ENCODE measurements at places on chromosomes 7 and 10. TPM values are rescaled to one million over a fixed set of nuclear protein-coding genes. Genes with fewer than 3 reads are reported as not detected.

DNA sequence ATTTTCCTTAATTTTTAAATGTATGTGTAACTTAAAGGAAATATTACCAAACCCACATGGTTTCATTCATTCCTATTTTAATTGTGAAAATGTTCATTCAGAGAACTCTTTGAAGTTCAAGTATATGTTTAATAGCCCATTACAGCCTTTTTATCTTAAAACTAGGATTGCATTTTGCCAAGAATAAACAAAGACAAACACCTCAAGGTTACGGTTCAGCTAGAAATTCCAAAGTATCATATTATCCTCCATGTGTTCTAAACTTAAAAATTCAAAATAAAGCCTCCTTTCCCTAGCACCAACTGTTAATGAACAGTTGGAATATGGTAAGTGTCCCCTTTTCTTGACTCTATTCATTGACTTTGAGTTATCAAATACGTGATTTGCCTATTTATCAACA, 215.6 kb upstream of the SEMA3E start:
- H3K4me3 ChIP-seq, result no peak overlapping the region
- H3K36me3 ChIP-seq, result no peaks in the 10 kb centered on the region
- no peaks in the 10 kb centered on the region for H3K4me1 ChIP-seq
- no peaks in the 10 kb centered on the region for H3K27me3 ChIP-seq
- DNase-seq, result no peak

DNA sequence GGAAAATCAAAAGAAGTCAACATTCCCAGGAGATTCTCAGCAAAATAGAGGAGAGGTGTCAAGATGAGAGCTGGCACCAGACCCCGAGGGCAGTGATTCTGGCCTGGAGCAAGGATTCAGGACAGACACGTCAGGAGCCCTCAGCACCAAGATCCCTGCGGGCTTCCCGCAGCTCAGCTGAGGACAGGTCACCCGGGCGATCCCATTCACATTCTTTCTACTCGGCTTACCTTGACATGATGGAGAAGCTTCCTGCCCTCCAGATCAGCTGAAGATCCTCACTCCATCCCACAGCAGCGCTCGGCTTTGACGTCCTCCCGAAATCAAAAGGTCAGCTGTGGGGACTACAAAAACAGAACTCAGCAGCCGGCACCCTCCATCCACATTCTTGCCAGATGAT, 139.1 kb downstream of the DLG5 start:
- H3K4me1 ChIP-seq, result no peaks in the 10 kb centered on the region
- no peak for DNase-seq
- no peak overlapping the region for H3K4me3 ChIP-seq
- no peaks in the 10 kb centered on the region for H3K27me3 ChIP-seq
- no peak overlapping the region for H3K27ac ChIP-seq

ARHGAP19 gene
- 15.4 TPM for total RNA-seq

GRCh38 chr7:34672430-34672829, 14.4 kb downstream of the NPSR1 start:
- no peaks in the 10 kb centered on the region for H3K4me1 ChIP-seq
- H3K27ac ChIP-seq, result no peak overlapping the region
- H3K36me3 ChIP-seq, result no peaks in the 10 kb centered on the region

DNA sequence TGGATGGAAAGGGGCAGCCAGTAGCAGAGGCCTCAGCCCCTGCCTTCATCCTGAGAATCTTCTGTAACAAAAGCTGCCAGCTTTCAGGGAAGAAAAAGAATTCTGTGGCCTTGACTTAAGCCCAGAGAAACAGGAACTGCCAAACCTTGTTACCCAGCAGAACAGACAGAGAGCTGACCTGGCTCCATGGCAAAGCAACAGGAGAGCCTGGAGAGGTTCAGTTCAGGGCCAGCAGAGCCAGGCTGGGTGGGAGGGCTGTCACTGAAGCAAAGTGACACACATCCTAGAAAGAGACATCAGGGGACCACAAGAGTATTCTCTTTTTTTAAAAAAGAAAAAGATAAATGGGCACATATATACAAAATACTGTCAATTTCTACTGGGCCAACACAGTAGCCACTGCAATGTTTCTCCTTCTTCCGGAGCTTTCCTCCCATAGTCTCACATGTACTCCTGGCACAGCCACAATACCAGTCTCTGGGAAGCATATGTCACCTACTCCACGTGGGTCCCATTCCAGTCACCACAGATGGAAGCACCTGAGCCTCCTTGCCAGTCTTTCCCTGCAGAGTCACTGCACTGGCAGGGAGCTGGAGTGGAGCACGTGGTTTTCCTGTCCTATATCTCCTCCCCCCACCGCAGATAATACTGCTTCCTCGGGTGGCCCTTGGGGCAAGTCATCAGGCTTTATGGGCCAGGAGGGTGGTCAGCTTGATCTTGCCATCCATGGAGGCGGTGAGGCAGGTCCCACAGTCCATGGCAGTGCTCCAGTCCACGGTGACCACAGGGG, 15.2 kb upstream of the CYREN start:
- H3K27me3 ChIP-seq, result no peaks in the 10 kb centered on the region
- H3K4me1 ChIP-seq, result no peaks in the 10 kb centered on the region
- DNase-seq, result no peak
- peaks cover 85% of the 10 kb centered on the region for H3K36me3 ChIP-seq

DNA sequence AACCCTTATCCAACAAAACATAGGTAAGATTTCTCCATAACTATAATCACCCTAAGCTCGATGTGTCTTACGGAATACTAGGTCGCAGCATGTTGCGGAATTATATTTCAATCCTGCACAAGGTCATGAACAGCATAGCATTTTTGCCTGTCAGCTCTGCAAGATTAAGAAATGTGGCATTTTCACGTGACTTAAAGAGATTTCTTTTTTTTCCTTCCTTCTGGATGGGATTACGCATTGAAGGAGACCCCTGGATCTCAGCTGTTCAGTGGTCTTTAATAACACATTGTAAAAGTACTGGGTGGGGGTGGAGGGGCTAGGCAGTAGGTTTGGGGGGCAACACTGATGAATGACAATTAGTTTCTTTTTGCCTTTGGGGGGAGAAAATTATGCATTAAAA, 106.7 kb downstream of the CUBN start:
- no peaks in the 10 kb centered on the region for H3K36me3 ChIP-seq
- no peak for DNase-seq
- H3K27me3 ChIP-seq, result no peaks in the 10 kb centered on the region
- no peak overlapping the region for H3K4me3 ChIP-seq

GRCh38 chr10:118966076-118966849, 63.3 kb upstream of the NANOS1 start:
- no peak for DNase-seq
- no peak overlapping the region for H3K27ac ChIP-seq
- no peaks in the 10 kb centered on the region for H3K36me3 ChIP-seq

DNA sequence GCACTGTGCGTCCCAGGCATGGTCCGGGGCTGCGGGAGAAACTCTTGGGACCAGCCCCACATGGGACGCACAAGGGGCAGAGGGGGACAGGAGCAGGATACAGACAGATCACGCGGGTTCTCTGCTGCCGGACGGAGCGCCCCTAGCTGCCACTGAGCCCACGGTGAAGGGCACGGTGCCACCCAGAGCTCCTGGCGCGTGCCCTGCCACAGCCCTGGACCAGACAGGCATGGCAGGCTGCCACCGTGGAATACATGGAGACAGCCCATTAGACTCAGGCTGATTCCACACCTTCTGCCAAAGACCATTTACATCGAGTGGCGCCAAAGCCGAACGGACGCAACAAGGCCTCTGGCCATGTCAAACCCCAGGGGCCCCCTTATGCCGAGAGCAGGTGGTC, 90.4 kb downstream of the MAD1L1 start:
- H3K4me3 ChIP-seq, result no peak overlapping the region
- no peak overlapping the region for H3K27ac ChIP-seq
- no peaks in the 10 kb centered on the region for H3K27me3 ChIP-seq
- no peak for DNase-seq
- peaks cover 31% of the 10 kb centered on the region for H3K36me3 ChIP-seq

DNA sequence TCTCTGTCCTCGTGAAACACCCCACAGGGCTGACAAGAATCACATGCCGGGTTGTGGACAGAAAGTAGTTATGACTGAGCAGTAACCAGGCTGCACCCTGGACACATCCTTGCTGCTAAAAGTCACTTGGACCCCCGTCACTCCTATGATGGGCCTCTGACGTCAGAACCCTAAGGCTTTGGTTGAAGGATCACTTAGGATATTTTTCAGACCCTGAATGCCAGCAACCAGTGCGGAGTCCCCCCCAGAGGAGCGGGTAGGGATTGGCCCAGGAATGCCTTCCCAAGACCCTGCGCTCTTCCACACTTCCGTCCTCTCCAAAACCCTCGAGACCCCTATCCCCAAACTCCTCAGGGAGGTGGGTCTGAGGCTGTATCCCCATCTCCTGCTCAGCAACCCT, 52.1 kb downstream of the CFAP46 start:
- no peak overlapping the region for H3K4me3 ChIP-seq
- no peaks in the 10 kb centered on the region for H3K36me3 ChIP-seq
- H3K27me3 ChIP-seq, result peaks cover 38% of the 10 kb centered on the region
- no peak overlapping the region for H3K27ac ChIP-seq
- H3K4me1 ChIP-seq, result no peaks in the 10 kb centered on the region
- no peak for DNase-seq

DNA sequence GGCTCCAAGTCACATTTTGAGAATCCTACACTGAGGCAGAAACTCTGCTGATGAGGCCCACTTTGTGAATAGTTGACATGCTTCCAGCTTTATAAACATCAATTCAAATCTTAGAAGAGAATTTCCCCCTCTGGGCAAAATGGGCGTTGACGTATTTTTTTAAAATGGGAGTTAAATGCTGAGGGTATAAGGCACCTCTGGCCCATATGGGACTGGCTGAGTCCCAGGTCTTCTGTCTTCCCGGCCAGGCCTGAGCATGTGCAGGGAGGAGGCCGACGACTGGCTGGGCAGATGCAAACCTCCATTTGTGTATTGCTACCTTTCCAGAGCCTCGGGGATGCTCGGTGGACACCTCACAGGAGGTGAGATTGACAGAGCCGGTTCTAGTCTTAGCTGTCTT, 37.7 kb downstream of the BUB3 start:
- H3K4me1 ChIP-seq, result no peaks in the 10 kb centered on the region
- H3K36me3 ChIP-seq, result no peaks in the 10 kb centered on the region
- no peaks in the 10 kb centered on the region for H3K27me3 ChIP-seq
- no peak for DNase-seq

DNA sequence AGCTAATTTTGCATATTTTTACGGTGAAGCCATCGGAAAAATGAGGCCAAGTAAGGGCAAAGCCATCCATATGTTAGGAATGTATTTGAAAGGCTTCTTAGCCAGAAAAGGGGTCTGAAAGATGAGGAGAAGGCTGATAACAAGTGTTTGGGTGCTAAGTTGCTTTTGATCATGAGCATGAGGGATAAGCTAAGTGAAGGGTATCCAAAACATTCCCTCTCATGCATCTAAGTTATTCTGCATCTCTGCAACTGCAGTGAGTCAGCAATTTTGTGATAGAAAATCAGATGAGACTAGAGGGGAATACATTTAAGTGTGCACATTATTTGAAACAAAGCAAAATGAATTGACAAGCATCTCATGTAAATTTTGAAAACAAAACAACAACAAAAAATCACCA, 282.8 kb downstream of the GPR158 start:
- no peak overlapping the region for H3K4me3 ChIP-seq
- H3K36me3 ChIP-seq, result no peaks in the 10 kb centered on the region
- DNase-seq, result no peak
- no peak overlapping the region for H3K27ac ChIP-seq

Measured in lower lobe of right lung (tissue), 2 donors.